Activated CD8-positive, alpha-beta memory T cell treated with anti-CD3 and anti-CD28 coated beads for 24 hours (primary cell): ENCODE measurements at places on chromosomes 3 and 15.

DNA sequence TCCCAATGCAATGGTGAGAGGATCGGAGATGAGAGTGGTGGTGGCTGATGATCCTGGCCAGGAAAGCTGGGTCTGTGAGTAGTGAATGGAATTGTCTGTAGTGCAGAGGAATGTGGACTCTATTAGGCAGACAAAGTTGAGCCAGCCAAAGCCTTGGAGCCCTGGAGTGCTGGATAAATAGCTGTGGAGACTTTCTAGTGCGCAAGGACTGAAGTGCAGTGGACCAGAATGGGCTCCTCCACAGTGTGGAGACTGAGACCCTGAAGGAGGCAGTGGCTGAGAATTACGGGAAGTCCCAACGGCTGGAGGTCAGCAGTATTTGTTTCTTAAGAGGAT lies 874 bp downstream of the ZNF662 start:
- no peak for DNase-seq

- DNase-seq: no peak
Observed at GRCh38 chr3:194306109-194306686, 44.9 kb downstream of the CPN2 start.

DNA sequence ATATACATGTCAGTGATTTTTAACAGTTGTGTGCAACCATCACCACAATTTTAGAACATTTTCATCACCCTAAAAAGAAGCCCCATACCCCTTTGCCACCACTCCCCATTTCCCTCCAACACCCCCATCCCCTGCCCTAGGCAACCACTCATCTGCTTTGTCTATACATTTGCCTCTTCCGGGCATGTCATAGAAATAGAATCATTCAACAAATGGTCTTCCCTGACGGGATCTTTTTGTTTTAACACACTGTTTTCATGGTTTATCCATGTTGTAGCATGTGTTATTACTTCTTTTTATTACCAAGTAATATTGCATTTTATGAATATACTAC lies 4.0 kb downstream of the VILL start:
- DNase-seq: no peak

DNA sequence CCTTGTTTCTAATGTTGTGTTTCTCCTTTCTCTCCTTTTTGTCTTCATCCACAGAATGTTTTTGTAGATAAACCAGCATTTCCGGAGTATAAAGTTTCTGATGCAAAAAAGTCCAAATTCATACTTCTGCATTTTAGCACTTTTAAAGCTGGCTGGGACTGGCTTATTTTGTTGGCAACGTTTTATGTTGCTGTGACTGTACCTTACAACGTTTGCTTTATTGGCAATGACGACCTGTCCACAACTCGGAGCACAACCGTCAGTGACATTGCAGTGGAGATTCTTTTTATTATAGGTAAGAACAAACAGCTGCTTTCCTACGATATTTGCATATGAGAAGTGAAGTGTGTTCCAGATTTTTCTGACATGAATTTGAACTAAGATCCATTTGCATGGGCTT lies 199.4 kb downstream of the KCNH8 start:
- DNase-seq: no peak

DNA sequence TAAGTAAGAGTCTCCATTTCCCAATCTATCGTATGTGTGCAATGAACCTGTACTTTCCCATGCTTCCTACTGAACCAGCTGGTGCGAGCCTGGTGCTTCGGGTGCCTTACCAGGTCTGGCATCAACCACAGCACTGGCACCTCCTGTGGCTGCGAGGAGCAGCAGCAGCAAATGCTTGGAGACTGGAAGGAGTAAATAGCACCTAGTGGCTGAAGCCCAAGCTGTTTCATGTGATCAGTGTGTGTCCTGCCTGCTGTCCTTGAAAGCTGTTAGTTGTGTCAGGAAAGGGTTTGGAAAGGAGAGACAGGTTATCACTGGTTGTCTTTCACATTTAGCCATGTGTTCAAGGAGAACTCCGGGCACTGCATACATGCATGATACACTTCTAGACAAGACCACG lies 31.8 kb downstream of the PCOLCE2 start:
- DNase-seq: no peak

DNA sequence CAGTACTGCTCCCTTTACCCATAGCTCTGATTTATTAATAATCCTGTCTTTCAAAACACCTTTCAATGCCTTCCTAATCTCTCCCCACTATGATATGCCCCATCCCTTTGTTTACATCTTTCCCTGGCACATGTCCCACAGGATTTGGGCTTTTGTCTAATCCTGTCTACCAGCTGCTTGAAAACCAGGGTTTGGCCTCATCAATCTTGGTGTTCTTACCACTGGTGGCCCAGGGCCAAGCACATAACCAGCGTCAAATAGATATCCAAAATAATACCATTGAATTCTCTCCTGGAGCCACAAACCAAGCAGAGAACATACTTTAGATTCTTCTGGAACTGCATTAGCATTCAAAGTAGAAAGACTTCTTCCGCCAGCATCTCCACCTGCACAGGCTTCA lies 104.8 kb upstream of the PPP2R3A start:
- no peak for DNase-seq
